ENCODE measurements at places on chromosomes 6 and 20.

DNA sequence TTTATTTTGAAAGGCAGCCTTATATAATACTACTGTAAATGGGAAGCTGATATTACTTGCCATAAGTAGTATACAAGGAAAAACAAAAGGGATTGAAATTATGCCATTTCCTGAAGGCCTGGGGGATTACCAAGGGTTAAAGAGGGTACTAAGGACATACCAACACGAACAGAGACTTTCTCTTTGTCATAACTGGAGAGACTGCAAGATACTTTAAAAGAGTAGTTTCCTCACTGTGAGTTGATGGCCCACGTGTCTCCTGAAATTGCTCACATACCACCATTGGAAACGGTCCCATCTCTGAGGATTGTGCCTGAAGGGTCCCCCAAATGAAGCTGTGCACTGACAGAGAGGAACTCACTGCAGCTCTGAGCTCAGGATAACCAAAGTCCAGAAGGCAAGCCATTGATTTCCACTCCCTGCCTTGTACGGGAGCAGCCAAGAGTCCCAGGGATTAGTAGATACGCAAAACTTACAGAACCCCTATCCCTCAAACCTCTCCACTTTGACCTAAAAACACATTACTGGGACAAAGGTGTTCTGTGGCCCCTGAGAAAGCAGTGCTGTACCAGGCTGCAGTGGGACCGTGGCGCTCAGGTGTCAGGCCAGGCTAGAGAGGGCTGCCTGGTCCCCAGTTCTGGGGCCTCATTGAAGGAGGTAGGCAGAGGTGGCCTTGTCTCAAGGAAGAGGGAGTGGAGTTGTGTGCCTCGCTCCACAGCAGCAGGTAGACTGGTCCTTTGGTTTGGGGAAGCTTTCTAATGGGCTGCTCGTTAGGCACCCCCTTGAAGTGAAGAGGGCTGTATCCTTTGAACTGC is 15.2 kb downstream of the PSMG4 start:
- DNase-seq: no peak

GRCh38 chr6:119738425-119738824 is 388.9 kb upstream of the MAN1A1 start:
- DNase-seq: no peak

DNA sequence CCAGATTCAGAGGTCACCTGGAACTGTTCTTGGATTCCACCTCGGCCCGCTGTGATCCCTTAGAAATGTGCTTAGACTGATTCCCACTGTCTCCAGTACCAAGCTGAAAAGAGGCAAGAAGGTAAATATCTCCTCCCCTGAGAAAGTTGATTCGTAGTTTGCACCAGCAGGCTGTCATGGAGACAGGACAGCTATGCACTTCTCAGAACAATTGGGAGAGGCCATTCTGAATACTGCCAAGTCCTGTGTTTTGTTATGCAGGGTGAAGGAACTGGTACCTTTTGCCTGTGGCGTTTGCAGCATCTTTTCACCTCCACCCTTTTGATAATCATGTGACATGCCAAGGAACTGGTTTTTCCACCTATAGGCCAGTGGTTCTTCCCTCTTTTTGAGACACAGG is 58.2 kb upstream of the RNGTT start:
- DNase-seq: no peak

GRCh38 chr6:95248499-95248898 is 328.8 kb upstream of the MANEA start:
- no peak for DNase-seq

GRCh38 chr6:31468311-31468710 is 29.6 kb upstream of the MICB start:
- DNase-seq: no peak
